ENCODE measurements at places on chromosomes 5 and 9.

- peak; percentile 56 for DNase-seq
Measured at GRCh38 chr9:4740638-4741364, at the start of gene AK3. TSS of gene AK3 (minus strand) at chr9:4741202. CDS start at chr9:4741087, 115 bp downstream.

DNA sequence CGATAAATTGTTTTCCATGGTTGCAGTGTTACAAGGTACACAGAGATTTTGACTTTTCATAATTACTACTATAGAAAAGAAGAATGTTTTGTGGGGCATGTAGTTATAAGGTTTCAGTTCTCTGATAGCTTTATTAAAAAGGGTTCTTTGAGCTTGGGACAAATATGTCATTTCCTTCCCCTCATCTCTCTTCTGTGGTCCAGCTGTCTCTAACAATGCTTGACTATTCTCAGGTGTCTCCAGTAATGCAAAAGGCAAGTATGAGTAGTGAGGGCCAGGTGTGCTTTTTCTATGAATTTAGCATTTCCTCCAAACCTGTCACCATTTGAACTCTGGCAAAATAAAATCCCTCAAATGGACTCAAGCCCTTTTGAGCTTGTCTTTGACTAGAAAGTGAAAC, 84.3 kb downstream of the SLF1 start:
- DNase-seq, result no peak

- no peak for DNase-seq
Measured at GRCh38 chr5:124923131-124923530, 176.7 kb upstream of the ZNF608 start.

GRCh38 chr5:81314581-81314980, 13.2 kb downstream of the ZCCHC9 start:
- DNase-seq, result no peak

DNA sequence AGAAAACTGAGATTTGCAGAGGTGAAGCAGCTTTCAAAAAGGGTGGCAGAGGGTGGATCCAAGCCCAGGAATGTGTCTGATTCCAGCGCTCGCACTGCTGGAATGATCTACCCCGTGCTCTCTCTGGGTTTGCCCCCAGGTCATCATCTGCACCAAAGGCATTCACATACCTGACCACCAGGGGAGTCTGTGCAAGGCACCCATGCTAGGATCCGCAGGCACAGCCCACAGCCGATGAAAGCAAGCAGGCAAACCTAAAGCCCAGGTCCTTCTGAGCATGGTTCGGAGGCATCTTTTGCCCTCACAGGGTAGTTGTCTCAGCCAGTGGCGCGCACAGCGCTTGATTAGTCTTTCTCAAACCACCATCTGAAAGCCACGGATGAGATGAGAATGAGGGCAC, 56.6 kb downstream of the TEK start:
- DNase-seq, result no peak

DNA sequence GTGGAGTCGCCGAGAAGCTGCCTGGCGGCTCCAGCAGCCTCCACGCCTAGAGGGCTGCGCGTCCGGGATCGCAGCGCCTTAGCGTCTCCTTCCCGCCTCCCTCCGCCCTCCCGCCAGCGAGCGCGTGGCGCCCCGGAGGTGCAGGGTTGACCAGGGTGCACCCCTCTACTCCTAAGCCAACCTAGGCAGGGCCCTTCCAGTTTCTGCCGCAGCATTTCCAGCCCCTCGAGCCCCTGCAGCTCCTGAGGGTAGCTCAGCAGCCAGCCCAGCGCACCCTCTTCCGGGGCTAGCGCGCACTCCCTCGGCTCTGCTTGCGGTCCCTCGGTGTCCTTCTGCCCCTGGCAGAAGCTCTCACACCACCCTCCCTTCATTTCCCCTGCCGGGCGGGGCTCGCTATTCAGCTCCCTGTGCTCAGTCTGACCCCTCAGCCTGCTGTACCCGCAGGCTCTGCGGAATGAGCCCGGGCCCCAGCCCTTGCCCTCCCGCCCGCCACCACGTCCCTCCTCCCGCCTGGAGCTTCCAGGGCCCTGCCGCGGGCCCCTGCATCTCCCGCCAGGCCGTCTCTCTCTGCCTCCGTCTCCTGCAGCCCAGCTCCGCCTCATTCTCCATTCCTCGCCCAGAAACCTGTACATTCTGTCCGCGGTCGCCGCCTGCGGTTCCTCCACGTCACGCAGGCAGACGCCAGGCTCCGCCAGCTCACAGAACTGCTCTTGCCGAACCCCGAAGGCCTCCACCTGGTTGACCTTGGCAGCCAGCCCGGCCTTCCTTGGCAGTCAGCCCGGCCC, 61.8 kb downstream of the SPATA31C2 start:
- DNase-seq, result no peak

DNA sequence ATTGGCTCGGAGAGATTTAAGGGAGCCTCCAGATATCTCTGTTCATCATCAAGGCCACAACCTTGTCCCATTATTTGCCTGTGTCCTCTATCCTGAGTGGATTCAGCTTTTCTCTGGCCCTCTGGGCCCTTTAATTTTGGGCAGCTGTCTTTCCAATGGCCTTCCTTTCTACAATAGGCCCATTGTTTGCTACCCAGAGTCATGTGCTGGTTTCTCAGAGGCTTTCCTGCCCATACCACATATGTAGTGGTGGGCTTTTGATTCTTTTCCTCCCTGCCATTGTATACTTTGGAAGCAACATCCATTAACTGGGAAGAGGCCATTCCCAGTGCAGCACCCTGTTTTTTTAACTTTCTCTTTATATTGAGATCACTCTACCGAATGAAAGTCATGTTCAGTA, 233.9 kb upstream of the SGCD start:
- DNase-seq, result no peak

GRCh38 chr9:97501972-97502221, 431 bp downstream of the TMOD1 start:
- DNase-seq, result no peak

GRCh38 chr5:133714161-133714915, 102.0 kb upstream of the FSTL4 start:
- no peak for DNase-seq

DNA sequence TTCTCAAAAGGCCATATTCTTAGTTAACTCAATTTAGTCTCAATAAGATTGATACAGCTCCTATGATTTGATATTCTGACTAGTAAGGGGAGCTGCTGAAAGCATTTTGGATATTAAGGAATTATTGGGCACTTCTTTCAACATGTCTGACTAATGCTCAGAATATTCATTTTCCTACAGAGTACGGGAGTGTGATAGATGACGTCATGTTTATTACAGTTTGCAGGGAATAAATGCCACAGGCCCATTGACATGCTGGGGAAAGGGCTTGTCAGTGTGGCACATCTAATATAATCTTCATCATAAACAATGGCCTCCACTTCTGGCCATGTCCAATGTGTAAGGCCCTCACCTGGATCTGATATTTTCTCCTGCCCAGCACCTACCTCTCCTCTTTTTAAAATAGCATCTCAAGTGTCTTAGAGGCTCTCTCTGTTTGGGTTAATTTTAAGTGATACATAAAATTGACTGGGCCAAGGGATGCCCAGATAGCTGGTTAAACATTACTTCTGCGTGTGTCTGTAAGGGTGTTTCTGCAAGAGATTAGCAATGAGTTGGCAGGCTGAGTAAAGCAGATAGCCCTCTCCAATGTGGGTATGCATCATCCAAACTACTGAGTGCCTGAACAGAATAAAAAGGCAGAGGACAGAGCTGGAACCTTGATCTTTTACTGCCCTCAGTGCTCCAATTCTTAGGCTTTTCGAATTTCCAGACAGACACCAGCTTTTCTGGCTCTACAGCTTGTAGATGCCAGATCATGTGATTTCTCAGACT, 99.3 kb downstream of the SLC24A2 start:
- DNase-seq, result no peak

DNA sequence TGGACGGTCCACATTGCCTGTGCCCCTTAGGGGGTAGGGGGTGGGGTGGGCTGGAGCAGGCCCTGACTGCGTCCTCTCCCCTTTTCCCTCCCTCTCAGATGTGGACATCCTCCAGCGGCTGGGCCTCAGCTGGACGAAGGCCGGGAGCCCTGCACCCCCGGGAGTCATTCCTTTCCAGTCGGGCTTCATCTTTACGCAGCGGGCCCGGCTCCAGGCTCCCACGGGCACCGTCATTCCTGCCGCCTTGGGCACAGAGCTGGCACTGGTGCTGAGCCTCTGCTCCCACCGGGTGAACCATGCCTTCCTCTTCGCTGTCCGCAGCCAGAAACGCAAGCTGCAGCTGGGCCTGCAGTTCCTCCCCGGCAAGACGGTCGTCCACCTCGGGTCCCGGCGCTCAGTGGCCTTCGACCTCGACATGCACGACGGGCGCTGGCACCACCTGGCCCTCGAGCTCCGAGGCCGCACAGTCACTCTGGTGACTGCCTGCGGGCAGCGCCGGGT, 12.3 kb downstream of the COL27A1 start:
- DNase-seq, result no peak

All from cortex of kidney (tissue), 1 donor.